ENCODE measurements at places on chromosomes 7 and 10.

GRCh38 chr7:13724977-13725566 is 264.4 kb downstream of the ETV1 start:
- DNase-seq, result no peak

DNA sequence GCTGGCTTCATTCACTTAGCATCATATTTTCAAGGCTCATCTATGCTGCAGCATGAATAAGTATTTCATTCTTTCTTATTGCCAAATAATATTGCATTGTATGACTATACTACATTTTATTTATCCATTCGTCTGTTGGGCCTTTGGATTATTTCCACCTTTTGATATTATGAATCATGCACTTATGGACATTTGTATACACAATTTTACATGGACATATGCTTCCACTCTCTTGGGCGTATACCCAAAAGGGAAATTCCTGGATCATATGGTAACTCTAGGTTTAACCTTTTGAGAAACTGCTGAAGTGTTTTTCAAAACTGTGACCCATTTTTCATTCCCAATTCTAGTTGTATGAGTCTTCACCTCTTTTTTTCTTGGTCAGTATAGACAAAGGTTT is 80.3 kb upstream of the GNAI1 start:
- DNase-seq, result no peak

DNA sequence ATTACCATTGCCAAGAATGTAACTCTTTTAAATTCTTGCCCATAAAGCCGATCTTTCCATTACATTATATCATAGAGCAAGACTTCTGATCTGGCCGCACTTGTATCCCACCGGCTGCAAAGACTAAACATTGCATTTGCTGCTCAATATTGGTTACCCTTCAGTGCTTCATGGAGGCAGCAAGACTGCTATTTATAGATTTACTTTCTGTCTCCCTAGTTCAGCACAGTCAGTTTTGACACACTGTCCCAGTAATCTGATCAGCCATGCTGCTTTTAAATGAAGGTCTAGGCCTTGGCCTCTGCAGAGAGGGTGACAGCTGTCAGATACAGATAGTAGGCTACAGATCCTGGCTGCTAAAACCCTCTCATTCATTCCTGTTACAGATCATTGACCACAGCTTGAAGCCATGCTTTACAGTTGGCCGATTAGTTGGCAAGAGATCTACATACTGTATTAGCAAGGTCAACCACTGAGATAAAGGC is 562.6 kb upstream of the GALNT17 start:
- DNase-seq, result no peak

- DNase-seq, result no peak
Observed at GRCh38 chr7:114916261-114916892, 5.5 kb upstream of the MDFIC start.

GRCh38 chr10:88652616-88653015 is 11.6 kb upstream of the LIPF start:
- no peak for DNase-seq

GRCh38 chr10:48700071-48700470 is 15.4 kb downstream of the WDFY4 start:
- DNase-seq, result no peak

DNA sequence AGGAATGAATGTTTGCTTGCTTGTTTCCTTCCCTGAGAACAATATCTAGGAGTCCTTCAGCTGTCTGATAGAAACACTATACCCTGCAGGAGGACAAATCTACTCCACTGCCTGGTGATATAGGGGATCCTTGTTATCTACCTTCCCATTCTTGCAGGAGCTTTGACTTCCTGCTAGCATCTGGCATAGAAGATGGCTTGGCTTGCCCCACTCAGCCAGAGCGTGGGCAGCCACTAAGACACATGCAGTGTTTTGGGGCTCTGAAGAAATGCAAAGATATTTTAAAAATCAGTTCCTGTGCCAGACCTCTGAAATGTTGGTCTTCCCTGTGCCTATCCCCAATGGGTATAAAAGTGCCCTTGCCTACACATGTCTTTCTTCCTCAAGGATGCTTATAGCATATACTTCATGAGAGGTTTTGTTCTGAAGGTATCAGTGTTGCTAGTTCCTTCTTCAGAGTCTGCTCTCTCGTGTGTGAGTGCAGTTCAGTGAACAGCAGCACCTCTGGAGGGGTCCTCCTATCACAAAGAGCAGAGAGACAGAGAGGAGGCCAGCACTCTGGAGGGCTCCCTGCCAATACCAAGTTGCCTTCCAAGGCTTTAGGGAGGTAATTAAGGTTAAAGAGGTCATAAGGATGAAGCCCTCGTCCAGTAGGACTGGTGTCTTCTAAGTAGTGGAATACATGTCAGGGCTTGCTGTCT is 149.1 kb upstream of the CALCR start:
- DNase-seq, result no peak

DNA sequence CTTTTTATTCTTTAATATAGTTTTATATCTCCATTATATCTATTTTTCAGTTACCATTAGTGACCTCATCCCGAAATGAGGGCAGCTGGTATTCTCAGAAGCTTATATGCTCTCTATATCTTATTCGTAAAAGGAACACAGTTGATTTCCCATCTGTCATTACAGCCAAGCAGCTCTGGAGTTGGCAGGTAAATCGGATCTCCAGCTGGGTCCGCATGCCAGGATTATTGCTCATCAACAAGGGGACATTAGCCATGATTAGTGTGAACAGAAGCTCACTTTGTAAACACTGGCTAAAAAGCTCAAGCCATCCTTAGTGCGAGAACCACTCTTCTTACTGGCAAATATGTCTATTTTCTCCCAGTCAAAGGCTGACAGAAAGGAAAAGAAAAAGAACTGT is 180.3 kb downstream of the NPSR1 start:
- DNase-seq, result no peak

- DNase-seq, result no peak
Observed at GRCh38 chr7:46603296-46603752, 682.3 kb upstream of the IGFBP3 start.

DNA sequence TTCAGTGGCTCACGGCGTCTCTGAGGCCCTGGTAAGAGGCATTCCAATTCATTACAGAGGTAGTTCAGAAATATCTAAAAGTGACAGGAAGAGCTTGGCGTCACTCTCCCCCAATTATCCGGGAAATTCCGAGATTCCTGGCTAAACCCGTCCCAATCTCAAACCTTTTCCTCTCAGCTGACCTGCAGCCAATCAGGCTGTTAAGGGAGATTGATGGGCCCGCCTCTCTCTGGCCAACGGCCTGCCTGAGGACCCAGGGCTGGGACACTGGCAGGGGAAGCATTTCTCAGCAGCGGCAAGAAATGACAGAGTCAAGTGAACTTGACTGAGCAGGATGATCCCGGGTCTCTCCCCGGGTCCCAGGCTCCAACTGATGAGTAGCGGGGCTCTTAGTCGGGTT is 72.3 kb downstream of the EBF3 start:
- no peak for DNase-seq

- peak; percentile 97 for DNase-seq
Observed at GRCh38 chr10:17616403-17617030, 657 bp downstream of the HACD1 start.

GRCh38 chr10:73444457-73444856 is 11.1 kb upstream of the MSS51 start:
- DNase-seq, result no peak

DNA sequence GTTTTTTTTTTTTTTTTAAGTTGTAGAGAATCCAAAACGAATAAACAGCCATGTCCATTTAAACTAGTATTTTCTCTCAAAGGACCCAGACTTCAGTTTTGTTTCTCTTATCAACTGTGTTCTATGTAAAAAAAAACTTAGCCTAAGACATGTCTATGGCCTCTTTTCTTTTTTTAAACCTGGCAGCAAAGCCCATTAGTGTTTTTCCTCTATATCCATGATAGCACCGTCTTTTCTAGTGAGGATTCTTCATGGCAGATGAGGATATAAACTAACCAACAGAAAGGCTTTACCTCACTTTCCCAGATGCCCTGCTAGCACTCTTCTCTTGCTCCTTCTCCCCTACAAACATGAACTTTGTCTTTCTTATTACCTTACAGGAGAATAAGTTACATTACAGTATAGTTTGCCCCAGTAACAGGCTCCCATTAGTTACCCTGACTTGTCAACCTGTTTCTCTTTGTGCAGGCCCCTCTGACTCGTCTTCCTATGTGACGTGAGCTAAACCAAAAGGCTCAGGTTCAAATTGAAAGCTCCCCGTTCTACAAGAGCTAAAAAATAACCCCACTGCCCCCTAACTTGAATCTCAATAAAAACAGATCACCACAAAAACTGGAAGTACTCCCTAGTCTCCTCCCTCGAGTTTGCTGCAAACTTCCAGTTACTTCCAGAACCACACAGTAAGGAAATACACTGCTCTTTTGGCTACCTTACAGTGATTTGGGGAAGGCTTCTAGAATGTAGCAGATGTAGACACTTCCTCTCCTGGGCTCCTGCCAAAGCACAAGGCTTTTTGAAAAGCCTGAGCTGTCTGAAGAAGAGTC is 20.1 kb downstream of the P4HA1 start:
- DNase-seq, result no peak

DNA sequence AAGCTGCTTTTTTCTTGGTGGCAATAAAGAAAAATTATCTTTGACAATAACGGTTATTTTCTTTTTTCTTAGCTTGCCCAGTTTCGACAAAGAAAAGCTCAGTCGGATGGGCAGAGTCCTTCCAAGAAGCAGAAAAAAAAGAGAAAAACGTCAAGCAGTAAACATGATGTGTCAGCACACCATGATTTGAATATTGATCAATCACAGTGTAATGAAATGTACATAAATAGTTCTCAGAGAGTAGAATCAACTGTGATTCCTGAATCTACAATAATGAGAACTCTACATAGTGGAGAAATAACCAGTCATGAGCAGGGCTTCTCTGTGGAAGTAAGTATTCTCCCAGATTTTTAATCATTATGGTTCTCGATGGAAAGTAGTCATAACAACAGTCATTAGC is 33.0 kb downstream of the AKAP9 start:
- no peak for DNase-seq

- DNase-seq, result no peak
Observed at GRCh38 chr10:29966269-29966668, 93.1 kb downstream of the JCAD start.

GRCh38 chr10:19576576-19576975 is 239.7 kb upstream of the PLXDC2 start:
- no peak for DNase-seq

DNA sequence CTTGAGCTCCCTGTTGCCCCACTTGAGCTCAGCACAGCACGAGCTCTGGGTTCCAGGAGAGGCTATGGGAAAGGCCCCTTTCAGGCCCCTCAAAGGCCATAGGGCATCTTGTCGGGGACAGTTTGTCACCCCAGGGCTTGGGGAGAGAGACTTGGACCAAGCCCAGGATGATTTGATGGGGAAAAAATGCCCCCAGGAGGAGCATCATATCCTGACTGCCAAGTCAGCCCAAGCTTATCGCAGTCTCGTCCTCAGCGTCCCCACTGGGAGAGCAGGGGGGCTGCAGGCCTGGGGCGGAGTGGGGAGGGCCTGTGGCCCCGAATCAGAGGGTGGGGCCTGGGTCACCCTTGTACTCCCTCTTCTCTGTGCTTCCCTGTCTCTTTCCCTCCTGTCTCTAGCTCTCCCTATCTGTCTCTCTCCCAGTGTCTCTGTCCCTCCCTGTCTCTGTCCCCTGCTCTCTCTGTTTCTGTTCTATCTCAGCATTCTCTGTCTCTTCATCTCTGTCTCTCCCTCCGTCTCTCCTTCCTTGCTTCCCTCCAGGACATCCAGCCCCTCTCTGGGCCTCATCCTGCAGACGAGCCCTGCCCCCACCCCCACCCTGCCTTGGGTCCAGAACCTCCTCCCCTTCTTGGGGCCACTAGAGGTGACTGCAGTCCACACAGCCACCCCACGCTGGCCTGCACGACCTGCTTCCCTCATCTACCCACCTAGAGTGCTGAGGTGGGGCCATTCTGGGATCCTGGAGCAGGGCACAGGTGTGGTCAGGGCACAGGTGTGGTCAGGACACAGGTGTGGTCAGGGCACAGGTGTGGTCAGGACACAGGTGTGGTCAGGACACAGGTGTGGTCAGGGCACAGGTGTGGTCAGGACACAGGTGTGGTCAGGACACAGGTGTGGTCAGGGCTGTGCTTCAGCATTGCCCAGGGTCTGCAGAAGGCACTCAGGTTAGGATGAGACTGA is 17.3 kb upstream of the GRIFIN start:
- DNase-seq, result no peak

- no peak for DNase-seq
Observed at GRCh38 chr10:59808896-59809643, 55.8 kb upstream of the MRLN start.

- no peak for DNase-seq
Observed at GRCh38 chr7:20828947-20829346, 42.3 kb upstream of the SP8 start.

GRCh38 chr7:44064791-44065430 is 456 bp downstream of the PGAM2 start:
- DNase-seq, result no peak

- no peak for DNase-seq
Observed at GRCh38 chr10:132273966-132274365, 33.8 kb downstream of the STK32C start.

DNA sequence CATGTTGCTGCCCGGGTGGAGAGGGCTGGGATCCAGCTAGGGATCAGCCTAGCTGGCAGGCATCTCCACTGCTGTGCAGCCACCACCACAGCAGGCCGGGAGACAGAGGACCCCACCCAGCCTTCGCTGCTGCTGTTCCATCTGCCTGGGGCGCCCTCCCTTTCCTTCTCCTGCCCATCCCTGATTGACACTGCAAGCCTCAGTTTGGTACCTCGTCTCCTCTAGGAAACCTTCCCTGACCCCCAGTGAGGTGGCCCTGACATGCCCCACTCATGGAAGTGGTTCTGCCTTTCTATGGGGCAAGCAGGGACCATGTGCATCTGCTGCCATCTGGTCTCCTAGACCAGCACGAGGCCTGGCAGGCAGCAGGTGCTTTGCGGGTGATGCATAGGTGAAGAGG is 30.4 kb upstream of the DPYSL4 start:
- no peak for DNase-seq

- no peak for DNase-seq
Observed at GRCh38 chr10:13708256-13708990, 121.7 kb downstream of the PRPF18 start.

- no peak for DNase-seq
Observed at GRCh38 chr7:78634093-78634492, 819.4 kb downstream of the MAGI2 start.

DNA sequence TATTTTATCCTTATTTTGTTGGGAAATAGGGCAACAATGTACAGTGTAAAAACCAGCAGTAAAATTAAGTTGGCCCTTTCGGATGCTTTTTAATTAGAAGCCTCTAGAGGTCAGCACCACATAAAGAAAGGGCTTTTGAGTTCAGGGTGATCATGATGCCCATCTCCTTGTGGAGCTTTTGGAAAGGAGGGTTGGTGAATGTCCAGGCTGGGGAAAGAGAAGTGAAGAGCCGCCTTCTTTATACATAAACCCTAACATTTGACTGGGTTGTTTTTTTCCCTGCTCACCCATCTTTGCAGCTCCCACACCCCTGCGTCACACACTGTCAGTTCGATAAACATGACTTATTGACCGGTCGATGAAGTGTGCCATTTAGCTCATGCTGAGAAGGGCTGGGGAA is 29.8 kb downstream of the MTURN start:
- DNase-seq, result no peak

DNA sequence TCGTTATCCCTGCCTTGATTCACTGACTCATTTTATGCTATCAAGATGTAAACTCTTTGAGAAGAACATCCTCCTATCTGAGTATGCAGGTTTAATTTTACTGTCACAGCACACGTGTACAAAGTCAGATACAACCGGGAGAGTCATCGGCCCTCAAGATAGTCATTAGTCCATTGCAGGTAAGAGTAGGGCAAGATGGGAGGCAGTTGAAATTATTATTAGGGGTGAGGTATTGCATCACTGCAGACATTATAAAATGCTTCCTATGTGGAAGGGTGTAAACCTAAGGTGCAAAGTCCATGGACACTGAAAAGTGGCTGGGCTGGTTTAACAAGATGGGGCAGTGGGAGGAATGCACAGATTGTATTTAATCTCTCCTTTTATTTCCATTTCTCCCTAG is 113.7 kb downstream of the ARL4A start:
- DNase-seq, result no peak
